NCI-H2171 treated with DMSO at 0.1 percent for 48 hours (cell line): ENCODE measurements at places on chromosomes 3 and 15.

GRCh38 chr3:144424606-144425005, 453.0 kb downstream of the DIPK2A start:
- no peak for DNase-seq

- DNase-seq: no peak
Observed at GRCh38 chr15:40058476-40059140, 19.6 kb upstream of the SRP14 start.

GRCh38 chr15:56351957-56352506, 13.2 kb upstream of the TEX9 start:
- no peak for DNase-seq

GRCh38 chr3:142574665-142575064, 3.9 kb downstream of the ATR start:
- DNase-seq: no peak

DNA sequence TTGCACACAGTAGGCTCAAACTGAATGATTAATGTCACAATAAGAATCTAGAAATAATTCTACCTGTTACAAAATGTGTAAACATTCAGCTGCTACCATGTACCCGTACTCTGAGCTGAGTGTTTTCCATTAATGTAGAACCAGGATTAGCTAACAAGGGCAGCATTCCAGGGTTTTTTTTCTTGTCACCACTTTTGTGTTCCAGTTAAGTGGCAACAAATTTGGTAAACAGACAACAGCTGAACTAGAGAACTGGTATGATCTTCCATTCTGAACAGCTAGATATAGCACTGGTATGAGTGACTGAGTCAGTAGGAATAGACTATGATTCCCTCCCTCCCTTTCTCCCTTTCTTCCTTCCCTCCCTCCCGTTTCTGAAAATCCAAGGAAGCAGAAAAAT, 229.4 kb downstream of the CD47 start:
- DNase-seq: no peak

GRCh38 chr3:113243846-113244245, 32.5 kb downstream of the BOC start:
- DNase-seq: peak; percentile 83

DNA sequence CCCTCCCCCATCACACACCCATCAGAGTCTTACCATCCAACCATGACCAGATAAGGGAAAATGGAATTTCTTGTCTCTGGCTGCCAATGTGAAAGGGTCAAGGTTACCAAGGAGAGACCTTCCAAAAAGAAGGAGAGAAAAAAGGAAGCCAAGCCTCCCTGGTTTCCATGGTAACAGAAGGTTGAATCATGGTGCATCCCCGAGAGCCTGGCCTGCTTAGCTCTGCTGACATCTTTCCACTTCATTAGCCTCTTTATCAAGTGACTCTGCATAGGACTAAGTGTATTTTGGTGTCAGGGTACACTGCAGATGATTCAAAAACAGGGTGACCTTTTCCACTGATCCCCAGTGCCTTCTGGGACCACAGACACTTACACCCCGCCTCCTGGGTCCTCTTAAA, 225.7 kb upstream of the PPP2R3A start:
- DNase-seq: no peak

- no peak for DNase-seq
Observed at GRCh38 chr3:5428607-5429516, 241.4 kb downstream of the EDEM1 start.

GRCh38 chr3:32758375-32758753, 59.4 kb upstream of the TRIM71 start:
- DNase-seq: no peak

DNA sequence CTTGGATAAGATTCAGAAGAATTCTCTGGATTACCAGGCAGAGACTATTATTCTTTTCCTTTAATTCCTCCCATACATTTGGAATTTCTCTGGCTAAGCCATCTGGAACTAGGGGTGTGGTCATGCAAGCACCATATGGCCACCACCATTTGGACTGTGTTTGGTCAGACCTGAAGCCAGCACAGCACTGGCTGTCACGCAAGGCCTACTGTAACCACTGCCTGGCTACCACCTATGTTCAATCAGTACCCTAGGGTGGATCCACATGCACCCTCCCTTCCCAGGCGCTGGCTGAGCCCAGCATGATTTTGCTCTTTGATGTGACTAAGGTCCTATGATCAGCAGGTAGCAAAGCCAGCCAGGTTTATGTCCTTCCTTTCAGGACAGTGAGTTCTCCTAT, 287.8 kb upstream of the GOLIM4 start:
- DNase-seq: no peak

GRCh38 chr3:7518026-7518425, 657.1 kb downstream of the GRM7 start:
- no peak for DNase-seq

GRCh38 chr3:12948371-12948770, 107.0 kb upstream of the RPL32 start:
- DNase-seq: no peak

- DNase-seq: peak; percentile 46
Observed at GRCh38 chr3:101849714-101850245, 466 bp downstream of the NFKBIZ start.

- DNase-seq: peak; percentile 57
Observed at GRCh38 chr15:52093539-52094510, 18.8 kb downstream of the BCL2L10 start.

DNA sequence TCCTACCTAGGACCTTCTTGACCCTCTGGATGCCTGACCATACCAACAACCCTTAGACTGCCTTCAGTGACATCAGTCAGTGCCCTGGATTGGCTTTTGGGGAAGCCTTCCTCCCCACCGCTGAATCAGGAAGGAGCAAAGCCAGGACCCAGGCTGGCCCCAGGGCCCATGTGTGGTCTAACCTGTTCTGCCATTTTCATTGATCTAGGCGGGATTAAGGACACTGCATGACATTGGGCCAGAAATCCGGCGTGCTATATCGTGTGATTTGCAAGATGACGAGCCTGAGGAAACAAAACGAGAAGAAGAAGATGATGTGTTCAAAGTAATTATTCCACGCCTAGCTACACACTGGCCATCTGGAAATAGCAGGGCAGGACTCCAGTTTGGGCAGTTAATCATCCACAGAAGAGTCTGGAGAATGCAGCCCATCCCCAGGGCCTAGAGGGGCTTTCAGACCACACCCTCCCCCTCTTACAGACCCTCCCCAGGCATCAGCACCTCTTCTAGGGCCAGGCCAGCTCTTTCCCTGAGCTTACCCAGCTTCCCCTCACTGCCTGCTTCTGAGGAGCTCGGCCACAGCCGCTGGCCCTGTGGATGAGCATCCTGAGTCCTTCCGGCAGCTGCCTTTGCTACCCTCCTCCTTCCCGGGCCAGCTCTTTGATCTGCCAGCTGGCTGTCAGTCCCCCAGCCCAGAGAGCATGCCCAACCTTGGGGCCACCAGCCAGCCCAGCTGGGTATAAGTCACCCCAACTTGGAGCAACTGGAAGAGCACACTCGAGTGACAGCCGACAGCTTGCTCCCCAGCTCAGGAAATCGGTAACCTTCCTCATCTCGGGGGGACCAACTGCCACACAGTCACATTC, 45.9 kb downstream of the CHDH start:
- no peak for DNase-seq

- DNase-seq: no peak
Observed at GRCh38 chr3:59480486-59480995, 430.7 kb upstream of the CFAP20DC start.

- DNase-seq: no peak
Observed at GRCh38 chr15:99631255-99631654, 65.5 kb downstream of the MEF2A start.

GRCh38 chr3:113070681-113071113, 79.9 kb downstream of the GTPBP8 start:
- no peak for DNase-seq

DNA sequence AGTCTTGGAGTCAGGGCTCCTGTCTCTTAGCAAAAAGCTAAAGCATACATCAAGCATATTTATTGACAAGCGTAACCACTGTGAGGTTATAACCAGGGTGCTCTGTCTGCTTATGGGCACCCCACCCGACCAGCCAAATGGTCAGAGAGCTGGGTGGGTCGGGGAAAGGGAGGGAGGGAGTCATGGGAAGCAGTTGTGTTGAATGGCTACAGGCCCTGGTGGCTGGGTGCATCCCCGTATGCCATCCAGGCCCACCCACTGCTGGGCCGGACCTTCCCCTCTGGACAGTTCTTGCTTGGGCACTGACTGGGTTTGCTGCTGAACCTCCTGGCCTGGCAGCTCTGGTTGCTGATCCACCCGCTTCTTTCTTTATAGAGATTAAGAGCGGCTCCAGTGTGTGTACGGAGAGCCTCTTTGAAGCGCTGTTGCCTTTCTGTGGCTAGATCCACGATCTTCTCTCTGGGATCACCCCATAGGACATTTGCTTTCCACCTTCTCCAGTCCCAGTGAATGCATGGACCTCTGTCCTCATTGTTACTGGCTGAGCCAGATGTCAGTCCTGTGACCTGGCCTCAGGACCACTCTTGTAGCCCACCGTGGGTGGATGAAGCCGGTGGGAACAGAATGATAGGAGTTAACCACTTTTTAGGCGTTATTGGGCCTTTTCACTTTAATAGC, 59.6 kb downstream of the SMAD3 start:
- no peak for DNase-seq

DNA sequence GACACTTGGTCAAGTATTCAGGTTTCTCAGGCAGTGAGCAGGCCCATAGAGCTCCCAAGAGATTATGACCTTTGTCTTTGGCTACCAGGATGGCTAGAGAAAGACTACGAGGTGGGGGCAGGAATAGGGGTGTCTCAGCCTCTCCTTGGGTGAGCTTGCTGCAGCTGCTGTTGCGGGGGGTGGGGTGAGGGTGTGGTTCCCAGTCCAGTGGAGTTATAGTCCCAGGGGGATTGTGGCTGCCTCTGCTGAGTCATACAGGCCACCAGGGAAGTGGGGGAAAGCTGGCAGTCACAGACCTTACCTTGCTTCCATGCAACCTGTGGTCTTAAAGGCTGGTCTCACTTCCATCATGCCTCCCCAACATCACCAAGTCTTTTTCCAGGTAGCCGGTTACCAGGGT, 31.7 kb downstream of the ATP2C1 start:
- peak; percentile 24 for DNase-seq

DNA sequence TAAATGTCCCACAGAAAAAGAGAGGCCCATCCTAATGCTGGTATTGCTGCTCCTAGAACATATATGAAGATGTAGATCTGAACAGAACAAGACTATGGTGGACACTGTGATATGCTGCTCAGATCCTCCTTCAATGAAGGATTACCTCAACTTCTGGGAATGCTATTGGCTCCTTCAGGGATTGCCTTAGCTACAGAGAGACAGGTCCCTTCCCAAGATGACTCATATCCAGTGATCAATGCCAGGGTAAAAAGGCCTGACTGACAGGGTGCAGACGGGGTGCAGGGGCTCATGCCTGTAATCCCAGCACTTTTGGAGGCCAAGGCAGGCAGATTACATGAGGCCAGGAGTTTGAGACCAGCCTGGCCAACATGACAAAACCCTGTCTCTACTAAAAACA, 20.5 kb upstream of the STAG1 start:
- no peak for DNase-seq

DNA sequence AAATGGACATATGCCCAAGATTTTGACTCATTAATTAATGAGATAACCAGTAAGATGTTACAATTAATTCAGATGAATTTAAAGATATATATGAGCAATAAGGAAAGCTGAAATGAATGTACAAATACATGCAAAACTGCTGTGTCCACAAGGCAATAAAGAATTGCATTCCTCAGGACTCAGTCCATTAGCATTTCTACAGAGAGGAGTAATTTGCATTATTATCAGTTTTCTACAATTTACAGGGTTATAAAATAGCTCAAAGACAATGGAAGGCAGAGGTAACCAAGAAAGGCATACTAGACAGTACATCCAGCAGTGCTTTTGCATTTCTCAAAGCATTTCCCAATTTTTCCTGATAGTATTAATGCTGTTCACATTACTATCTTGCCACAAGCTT, 377.1 kb upstream of the GOLIM4 start:
- no peak for DNase-seq

GRCh38 chr3:38110314-38111050, 26.4 kb downstream of the ACAA1 start:
- DNase-seq: no peak

- DNase-seq: no peak
Observed at GRCh38 chr3:45582430-45582829, 12.1 kb upstream of the LIMD1 start.

DNA sequence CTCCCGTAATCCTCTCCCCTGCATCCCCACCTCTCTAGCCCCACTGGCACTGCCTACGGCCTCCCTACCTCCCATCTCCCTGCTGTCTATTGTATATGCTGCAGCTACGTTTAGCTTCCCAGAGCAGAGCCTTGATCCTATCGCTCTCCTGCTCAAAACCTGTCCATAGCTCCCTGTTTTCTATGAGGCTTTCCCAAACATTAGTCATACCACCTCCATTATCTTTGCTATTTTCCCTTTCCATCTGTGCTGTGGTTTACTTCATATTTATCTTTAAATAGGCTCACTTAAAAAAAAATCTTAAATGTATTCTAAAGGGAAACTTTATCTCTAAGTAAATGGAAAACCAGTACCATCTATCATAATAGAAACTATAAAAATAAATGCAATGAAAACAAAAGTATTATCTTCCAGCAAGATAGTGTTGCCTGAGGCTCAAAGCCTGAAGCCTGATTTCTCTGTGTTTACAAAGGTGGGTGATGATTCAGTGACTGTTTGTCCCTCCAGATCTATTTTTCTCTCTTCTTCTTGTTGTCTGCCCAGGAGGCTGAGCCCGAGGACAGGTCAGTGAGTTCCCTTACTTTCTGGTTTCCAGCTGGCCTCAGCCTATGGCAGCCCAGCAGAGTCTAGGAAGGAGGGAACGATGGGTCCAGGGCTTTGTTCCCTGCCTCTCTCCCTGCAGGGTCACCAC, 397.1 kb upstream of the CFAP20DC start:
- DNase-seq: no peak

DNA sequence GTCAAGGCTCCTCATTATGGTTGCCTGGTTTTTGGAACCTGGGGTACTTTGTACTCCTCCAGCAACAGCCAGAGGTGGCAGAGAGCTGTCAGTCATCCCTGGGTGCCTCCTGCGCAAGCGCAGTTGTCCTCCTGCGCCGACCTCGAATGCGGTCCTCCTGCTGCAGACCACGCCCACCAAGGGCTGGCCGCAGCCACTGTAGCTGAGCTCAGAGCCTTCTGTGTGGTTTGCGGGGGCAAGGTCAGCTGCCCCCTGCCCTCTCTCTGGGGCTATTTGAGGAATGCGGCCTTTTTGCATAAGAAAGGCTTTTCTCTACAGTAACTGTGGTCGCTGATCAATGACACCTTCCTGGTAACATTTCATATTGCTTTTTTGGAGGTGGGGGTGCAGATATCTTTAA, 131.3 kb upstream of the SNRPN start:
- DNase-seq: peak; percentile 5

DNA sequence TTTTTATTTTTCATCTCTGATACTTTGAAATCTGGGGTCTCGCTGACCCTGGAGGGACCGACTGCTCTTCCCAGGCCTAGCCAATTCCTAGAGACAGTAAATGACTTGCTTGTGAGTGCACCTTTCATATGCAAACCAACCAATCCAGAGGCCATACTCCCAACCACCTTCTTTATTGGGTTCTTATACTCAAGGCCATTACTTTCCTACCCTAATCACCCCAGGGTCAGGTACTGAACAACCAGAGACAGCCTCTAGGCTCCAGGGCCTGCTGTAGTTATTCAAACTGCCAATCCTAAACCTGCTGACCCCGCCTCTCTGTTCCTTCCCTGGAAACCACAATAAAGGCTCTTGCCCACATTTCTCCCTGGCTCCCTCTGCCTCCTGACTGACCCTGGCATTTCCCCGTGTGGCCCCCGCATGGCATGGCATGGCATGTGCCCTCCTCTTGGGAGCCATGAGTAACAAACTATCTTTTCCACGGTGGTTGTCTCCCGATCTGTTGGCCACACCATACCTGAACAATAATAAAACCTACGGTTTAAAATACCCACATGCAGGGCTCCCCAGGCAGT, 42.9 kb downstream of the ADCY5 start:
- DNase-seq: no peak

GRCh38 chr3:49727154-49727923, 3.6 kb upstream of the GMPPB start:
- DNase-seq: no peak
